ENCODE measurements at places on chromosomes 3 and 15.
A peak's percentile ranks its signal among the peaks of the same experiment; 100 is the strongest.

- DNase-seq: no peak
Observed at GRCh38 chr3:28243424-28244106, 2.1 kb downstream of the CMC1 start.

- DNase-seq: no peak
Observed at GRCh38 chr15:66390678-66391077, 4.0 kb downstream of the MAP2K1 start.

- DNase-seq: no peak
Observed at GRCh38 chr15:69548395-69549180, 96.0 kb downstream of the RPLP1 start.

- no peak for DNase-seq
Observed at GRCh38 chr3:72332689-72333088, 515.6 kb downstream of the SHQ1 start.

DNA sequence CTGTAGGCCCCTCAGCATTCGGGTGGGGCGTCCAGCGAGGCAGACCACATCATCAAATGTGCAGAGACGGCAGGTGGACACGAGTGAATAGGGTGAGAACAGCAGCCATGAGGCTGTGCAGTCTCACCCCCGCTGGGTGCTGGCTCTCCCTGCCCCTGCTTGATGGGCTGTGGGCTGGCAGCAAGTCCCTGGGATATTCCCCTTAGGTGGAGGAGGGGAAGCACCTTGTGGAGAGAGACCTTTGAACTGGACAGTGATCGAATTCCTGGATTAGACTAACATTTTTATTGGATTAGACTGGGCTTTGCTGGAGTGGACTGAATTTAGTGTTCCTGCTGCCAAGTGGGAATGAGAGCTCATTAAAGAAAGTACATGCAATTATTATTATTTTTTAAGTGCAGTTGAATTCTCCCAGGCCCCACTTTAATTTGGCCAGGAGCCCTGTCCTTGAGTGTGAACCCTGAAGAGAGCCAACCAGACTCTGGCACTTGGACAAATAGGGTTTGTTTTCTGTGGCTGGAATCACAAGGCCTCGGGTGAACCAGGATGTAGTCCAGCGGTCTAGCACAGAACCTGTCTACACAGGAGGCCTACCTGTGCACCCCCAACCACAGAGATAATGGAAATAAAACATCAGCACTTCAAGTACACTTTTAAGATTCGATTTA, 193.1 kb downstream of the ABHD5 start:
- DNase-seq: no peak

- no peak for DNase-seq
Observed at GRCh38 chr15:90234096-90234988, at the start of gene GDPGP1. Gene GDPGP1, plus strand, starts transcription at chr15:90234209. Its CDS starts 6,700 bp downstream, at chr15:90240909.

- DNase-seq: no peak
Observed at GRCh38 chr3:166897811-166898210, 482.3 kb downstream of the ZBBX start.

DNA sequence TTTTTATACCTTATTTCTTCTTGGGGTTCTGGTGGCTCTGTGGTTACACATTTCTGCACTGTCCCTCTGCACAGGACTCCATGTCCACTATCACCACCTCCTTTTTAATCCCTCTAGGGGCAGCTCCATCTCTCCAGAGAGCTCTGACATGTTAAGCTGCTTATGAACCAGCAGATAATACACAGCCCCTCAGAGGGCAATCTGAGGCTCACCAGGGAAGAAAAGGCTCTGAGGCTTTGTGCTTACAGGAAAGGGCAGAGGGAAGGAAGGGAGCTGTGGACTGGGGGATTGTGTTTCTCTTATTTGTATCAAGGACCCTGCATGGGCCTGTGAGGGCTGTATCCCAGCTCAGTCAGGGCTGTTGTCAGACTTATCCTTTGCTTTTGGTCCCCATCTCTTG, 164.5 kb downstream of the EPHB1 start:
- DNase-seq: no peak

GRCh38 chr3:32285891-32286290, 47.4 kb downstream of the CMTM8 start:
- no peak for DNase-seq

- no peak for DNase-seq
Observed at GRCh38 chr15:94168250-94168649, 63.1 kb upstream of the MCTP2 start.

- no peak for DNase-seq
Observed at GRCh38 chr3:181921220-181921619, 209.5 kb downstream of the SOX2 start.

GRCh38 chr15:87764461-87765240, 491.9 kb downstream of the NTRK3 start:
- DNase-seq: no peak

DNA sequence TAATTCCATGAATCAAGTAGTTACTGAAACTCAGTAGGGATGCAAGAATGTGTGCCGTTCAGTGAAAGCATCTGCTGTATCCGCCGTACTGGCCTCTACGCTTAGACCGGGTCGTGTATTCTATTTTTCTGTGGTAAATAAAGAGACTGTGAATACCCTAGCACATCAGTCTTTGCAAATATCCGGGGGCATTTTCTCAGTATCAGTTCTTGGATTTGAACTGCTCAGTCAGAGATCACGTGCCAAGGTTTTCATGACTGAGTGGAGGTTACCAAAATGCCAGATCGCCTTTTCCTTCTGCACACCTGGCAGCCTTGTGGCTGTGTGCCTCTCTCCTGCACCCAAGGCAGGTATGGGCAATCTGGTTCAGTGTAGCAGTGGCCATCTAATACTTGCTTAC, 377.0 kb downstream of the OCA2 start:
- DNase-seq: no peak

- peak; percentile 52 for DNase-seq
Observed at GRCh38 chr3:191330530-191331048, 263 bp upstream of the UTS2B start.

DNA sequence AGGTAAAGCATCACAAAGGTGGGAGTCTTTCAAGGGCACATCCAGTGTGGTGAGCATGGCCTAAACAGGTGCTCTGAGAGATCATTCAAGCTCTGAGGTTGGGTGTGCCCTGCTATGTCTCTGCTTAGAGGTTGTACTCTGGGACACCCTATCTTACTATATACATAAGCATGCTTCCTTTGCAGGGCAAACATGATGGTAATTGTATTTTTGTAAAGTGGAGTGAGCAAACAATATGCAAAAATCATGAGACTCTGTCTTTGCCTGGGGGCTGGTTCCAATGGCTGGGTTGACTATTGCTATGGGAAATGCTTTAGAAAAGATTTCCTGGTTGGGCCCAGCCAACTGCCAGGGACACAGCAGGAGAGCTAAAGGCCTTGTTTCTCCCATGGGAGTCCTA, 315.1 kb upstream of the TLE3 start:
- DNase-seq: no peak

DNA sequence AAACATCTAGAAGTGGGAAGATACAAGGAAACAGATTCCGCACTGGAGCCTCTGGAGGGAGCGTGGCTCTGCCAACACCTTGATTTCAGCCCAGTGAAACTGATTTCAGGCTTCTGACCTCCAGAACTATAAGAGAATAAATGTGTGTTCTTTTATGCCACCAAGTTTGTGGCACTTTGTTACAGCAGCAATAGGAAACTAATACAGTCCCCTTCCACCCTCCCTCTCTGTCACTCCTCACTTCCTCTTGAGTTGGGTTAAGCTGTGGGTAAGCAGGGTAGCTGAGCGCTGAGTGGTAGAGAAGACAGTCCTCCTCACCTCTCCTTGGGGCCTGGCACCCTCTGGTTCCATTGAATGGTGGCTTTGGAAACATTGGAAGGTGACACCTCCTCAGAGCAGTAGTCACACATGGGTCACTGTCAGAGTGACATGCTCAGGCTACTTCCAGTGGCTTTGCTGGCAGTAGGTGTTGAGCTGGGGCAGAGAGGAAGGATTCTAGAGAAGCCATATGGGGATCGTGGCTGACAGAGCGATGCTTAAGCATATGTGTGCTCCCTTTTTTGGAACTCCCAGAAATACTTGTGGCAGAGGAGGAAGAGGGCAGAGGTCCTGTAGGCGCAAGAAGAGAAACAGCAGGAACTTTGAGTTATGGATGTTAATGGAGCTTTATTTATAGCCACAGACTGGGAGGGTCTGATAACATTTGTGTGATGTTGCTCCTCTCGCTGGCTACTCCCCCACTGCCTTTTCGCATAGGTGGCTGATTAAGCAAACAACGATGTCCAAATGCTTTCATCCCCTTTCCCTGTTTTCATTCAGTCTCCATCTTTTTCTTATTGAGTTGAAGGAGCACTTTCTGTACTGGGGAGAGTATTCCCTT, 14.8 kb upstream of the HCN4 start:
- no peak for DNase-seq

DNA sequence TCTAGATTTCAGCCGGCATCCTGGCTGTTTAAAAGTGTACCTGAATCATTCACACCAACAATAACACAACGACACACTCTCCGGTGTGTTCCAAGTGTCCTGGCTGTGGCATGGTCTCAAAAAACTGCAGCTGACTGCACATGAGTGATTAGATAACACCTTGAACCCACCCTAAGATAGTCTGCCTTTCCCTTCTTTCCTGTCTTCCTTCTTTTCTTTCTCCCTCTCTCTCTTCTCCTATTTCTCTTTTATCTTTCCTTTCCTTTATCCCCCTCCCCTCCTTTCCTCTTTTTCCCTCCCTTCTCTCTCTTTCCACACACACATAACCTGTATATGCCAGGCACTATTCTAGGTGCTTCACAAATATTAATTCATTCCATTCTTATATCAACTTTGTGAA, 1.2 kb upstream of the FAH start:
- no peak for DNase-seq

GRCh38 chr3:86629511-86629910, 361.4 kb downstream of the VGLL3 start:
- DNase-seq: no peak

GRCh38 chr15:38688761-38689160, 124.1 kb upstream of the RASGRP1 start:
- DNase-seq: no peak

DNA sequence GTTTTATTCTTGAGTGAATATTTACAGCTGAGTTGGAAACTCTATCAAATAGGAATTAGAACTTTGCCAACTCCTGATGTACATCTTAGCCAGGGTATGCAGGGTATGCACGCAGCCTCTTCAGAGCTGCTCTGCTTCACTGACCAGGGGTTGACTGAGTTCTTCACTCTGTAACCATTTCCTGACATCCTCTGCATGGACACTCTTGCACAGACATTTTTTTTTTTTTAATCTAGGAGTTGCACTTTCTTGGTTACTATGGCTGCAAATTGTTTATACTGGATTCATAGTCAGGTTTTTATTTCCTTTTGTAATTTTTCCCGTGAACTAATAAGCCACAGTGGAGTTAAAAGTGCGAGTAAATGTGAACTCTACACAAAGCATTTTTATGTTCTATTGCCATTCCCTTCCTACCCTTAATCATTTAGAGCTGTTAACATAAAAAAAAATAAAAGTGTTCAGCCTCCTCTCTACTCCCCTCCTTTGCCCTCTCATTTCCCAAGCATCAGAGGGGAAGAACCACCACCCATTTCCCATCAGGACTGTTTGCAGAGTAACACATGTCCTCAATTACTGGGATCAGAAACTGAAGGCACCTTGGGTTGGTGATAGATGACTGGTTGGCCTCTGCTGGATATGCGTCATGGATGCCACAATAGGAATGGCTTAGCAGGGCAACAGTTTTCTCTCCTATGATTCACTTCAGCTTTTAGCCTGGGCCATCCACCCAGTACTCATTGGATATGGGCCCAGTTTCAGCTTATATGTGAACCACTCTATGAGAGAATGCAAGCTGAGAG, 54.0 kb downstream of the DUT start:
- DNase-seq: no peak

DNA sequence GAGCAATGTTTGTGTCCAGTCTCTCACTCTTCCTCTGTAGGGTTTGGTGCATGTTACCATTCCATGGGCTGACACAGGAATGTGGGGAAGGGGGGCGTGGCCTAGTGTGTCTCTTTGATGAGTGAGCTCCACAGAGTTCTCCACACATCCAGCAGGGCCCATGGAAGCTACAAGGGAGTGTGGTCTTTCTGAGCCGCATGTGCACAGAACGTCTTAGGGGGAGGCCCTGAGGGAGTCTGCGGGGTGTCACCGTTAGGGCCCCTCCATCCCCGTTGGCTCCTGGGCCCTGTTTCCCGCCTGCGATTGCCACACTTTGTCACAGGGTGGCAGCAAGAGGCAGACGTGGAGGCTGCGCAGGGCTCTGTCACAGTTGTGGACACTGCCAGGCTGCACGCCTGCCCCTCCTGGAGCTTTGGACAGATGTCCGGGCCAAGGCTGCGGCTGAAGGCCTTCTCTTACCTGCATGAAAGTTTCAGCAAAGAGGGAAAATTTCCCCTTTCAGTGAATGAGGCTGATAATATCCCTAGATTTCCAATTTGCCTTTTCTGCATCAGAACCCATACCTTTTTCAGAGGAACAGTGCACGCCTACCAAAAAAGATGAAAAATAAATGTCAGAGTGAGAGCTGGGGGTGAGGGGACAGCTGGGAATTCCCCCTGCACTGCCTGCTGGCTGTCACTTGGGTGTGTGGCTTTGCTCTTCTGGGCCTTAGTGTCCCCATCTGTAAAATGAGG, 24.3 kb downstream of the CACNA2D3 start:
- DNase-seq: no peak

DNA sequence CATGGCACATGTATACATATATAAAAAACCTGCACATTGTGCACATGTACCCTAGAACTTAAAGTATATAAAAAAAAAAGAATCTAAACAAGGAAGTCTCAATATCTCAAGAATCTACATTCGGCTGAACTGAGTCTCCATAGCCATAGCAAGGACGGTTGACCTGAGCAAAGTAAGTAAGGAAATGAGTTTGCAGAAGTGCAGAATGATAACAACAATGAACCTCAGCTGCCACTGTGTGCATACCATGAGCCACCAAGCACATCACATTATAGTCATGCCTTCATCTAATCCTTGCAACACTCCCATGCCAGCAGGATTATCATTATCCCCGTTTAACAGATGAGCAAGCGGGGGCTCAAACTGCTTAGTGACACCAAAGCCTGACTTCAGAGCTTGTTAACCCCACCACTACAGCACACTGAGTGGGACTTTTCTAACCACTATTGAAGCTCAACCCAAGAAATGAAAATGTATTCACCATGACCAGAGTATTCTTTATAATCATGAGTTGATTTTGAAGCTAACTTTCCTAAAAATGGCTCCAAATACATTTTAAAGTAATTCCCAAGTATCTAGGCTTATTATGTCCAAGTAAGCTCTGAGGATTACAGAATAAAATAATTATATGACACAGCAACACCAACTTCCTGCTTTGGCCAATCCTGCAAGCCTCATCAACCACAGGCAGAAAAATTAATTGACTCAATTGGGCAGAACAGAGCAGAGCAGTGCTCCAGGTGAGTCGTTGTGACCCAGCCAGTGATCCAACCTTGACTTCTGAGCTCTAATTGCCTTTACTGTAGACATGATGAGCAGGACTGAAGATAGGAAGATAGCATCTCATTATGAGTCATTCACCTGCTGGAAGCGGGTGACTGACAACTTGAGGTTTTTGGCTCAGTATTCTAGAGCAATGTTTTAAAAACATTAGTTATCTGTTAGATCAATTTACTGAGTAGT, 47.3 kb upstream of the IL12A start:
- no peak for DNase-seq
